ENCODE measurements at places on chromosomes 7 and 10. TPM values are rescaled to one million over a fixed set of nuclear protein-coding genes. Genes with fewer than 3 reads are reported as not detected.

The RNF133 gene
- 1.7 TPM for total RNA-seq

The PDE6C gene
- total RNA-seq = not detected

The FFAR4 gene
- 3.0 TPM for total RNA-seq

The TRIM74 gene
- 2.4 TPM for total RNA-seq

Data from omental fat pad (tissue), 4 donors.